ENCODE measurements at places on chromosomes 1 and 21.

DNA sequence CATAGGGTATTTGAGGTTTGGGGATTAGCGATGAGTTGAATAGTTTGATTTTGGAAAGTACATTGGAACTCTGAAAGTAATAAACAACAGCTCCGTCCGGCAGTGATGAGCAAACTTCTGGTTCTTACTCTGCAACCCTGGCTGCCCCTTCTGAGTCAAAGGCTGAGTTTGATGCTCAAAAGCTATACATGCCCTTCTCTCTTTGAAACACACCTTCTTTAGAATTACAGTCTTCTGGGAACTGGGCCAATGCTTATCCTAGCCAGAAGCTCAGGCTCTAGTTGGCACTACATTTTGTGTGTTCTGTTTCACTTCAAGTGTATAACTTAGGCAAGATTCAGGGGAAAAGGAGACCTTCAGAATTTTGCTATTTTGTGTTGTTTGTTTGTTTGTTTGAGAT is 9.3 kb downstream of the AHCYL1 start:
- DNase-seq, result no peak

DNA sequence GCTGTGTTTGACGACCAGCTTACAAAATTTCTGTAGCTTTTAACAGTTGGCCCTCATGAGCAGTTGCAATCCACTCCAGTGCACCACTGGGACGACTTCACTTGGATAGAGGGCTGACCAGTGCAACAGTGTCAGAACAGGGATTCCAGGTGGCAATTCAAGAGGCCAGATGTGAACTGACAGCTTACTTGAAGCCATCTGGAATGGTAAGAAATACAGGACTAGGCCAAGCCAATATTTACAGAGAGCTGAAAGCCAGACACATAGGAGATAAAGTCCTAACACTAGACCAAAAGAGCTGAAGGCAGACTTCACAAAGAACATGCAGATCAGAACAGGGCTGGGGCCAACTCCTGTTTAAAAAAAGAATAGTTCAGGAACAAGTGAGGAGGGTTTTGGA is 93.5 kb upstream of the NFIA start:
- no peak for DNase-seq

DNA sequence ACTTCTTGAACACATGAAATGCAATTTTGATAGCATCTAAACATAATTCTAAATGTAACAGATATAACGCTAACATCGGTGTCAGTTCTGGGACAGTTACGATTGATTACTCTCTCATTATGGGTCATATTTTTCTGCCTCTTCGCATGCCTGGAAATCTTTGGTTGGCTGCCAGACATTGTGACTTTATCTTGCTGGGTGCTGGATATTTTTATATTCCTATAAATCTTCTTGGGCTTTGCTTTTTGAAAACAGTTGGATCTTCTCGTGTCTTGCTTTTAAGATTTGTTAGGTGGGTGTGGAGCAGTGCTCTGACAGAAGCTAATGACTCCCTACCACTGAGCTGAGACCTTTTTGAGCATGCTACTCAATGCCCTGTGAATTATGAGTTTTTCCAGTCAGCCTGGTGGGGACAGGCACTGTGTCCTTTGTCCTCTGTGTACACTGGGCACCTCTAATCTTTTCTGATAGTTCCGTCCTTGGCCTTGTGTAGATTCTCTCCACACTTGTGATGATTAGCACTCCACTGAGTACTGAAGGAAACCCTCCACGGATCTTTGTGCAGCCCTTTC is 28.0 kb upstream of the EDARADD start:
- no peak for DNase-seq

GRCh38 chr1:87588495-87588894 is 259.8 kb downstream of the LMO4 start:
- DNase-seq, result no peak

GRCh38 chr1:62282909-62283755 is 36.1 kb downstream of the KANK4 start:
- no peak for DNase-seq

GRCh38 chr21:45531393-45532215 is 10.6 kb downstream of the SLC19A1 start:
- peak; percentile 54 for DNase-seq

DNA sequence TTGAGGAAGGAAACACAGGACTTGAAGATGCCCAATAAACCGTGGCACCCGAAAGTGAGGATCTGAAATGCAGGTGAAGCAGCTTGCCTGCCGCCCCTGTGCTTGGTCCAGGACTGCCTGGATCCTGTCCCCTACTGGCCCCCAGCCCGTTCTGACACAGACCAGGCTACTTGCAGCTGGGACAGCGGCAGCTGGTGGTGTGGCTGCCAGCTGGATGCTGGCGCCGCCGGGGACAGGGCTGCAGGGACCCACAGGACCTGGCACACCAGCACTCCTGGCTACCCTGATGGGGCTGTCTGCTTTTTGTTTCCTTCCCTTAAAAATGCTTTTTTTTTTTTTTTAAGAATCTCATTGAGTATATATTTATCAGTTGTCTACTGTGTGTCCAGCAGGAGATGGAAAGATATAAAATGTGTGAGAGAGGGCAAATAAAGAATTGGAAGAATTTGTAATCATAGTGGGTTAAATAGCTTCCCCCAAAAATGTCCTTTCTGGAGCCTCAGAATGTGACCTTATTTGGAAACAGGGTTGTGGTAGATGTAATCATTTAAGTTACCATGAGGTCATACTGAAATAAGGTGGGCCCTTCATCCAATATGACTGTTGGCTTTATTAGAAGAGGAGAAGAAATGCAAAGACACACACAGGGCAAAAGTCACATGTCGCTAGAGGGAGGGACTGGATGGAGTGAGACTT is 165.6 kb downstream of the DSCAM start:
- no peak for DNase-seq

DNA sequence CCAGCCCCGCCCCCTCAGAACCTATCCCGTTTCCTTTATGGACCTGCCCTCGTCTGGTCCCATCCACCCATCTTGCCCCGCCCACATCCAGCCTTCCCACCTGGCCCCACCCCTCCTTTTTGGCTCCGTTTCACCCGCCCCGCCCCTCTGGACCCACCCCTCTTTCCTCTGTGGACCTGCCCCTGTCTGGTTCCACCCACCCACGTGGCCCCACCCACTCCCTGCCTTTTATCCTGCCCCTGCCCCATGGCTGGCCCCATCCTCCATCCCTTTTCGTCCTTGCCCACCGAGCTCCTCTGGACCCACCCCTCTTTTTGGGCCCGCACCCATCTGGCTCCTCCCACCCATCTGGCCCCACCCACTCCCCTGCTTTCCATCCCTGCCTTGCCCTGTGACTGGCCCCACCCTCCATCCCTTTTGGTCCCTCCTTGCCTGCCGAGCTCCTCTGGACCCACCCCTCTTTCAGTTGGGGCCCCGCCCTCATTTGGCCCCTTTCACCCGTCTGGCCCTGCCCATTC is 177.3 kb downstream of the CAMTA1 start:
- peak; percentile 70 for DNase-seq

- DNase-seq, result no peak
These were observed 61.8 kb upstream of the PTGFRN start for GRCh38 chr1:116847688-116848531.

- DNase-seq, result no peak
These were observed 57.9 kb upstream of the CXADR start for GRCh38 chr21:17455028-17455353.

DNA sequence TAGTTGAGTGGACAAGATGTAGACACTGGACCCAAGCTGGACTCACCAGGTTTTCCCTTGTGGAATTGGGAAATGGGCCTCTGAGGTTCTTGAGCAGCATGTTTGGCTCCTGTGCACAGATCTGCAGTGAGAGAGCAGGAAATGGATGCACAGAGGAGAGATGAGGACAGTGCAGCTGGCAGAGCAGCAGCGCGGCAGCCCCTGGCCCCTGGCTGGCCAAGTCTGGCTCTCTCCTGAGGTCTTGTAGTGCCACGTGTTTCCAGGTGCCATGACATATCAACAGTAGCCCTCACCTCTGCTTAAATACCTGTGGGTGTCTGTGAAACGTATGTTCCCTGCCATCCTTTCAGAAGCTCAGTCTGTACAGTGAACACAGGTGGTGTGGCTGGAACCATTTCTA is 19.2 kb upstream of the BCL10 start:
- no peak for DNase-seq

DNA sequence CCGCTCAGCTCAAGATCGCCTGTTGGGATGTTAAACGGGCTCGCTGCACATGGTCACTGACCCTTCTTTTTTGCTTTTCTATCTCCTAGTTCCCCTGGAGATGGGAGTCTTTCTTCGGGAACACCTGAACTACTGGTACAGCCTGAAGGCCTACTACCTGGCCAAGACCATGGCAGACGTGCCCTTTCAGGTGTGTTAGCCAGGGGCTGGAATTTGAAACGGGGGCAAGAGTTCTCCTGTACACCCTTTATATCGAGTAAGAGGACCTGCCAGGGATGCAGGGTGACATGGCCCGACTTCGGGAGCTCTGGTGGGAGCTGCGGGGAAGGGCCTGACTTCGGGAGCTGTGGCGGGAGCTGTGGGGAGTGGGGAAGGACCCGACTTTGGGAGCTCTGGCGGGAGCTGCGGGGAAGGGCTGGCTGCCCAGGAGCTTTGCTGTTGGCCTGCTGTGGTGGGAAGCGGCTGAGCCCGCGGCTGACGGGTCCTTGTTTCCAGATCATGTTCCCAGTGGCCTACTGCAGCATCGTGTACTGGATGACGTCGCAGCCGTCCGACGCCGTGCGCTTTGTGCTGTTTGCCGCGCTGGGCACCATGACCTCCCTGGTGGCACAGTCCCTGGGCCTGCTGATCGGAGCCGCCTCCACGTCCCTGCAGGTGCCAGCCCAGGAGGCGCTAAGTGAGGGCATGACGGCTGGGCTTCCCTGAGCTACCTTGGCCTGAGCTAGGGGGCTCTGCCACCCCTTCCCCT is 24.0 kb downstream of the TFF3 start:
- no peak for DNase-seq

DNA sequence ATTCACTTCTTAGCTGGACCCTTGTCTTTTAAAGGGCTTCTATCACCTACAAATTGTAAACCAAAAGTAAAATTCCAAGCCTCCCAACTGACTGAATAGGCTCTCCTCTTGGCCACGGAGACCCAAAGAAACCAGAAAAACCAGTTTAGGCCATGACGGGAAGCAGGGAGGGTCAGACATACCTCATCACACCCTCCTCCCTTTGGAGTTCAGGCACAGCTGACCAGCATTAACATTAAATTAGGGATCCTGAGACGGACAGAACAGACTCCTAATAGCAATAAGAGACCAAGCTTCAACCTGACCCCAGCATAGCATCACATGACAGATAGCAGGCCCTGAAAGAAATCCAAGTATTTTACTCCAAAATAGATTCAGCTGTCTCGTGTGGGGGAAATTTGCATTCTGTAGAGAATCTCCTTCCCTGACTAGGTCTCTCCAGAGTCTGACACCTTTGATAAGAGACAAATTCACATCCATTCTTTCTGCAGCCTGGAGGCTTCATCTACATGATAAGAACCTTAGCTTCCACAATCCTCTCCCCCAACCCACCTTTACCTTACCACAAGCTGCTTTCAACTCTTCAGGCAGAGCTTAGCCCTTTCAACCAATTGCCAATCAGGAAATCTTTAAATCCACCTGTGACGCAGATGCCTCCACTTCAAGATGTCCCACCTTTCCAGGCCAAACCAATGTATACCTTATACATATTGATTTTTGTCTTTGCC is 177.1 kb upstream of the RAB4A start:
- DNase-seq, result no peak

- DNase-seq, result no peak
These were observed 304.4 kb downstream of the NFIA start for GRCh38 chr1:61386770-61387169.

- no peak for DNase-seq
These were observed 208.8 kb downstream of the HIVEP3 start for GRCh38 chr1:41709873-41710272.

- DNase-seq, result no peak
These were observed 40.5 kb upstream of the KRTAP19-8 start for GRCh38 chr21:31078796-31079195.

GRCh38 chr1:221743416-221744208 is 1.7 kb upstream of the DUSP10 start:
- no peak for DNase-seq

DNA sequence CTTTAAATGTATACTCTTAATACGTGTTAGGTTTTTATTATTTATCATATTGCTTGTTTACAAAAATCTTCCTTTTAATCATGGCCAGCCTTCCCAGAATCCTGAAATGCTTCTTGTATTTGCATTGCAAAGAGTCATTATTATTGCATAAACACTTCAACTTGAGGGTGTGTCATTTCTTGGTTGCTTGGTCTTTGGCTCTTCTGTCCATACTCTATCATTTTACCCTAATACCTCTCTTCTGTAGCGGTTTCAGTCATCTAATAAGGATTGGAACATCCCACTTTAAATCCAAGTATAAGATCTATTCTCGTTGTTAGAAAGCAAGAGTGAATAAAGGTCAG is 200.6 kb upstream of the CACYBP start:
- no peak for DNase-seq

DNA sequence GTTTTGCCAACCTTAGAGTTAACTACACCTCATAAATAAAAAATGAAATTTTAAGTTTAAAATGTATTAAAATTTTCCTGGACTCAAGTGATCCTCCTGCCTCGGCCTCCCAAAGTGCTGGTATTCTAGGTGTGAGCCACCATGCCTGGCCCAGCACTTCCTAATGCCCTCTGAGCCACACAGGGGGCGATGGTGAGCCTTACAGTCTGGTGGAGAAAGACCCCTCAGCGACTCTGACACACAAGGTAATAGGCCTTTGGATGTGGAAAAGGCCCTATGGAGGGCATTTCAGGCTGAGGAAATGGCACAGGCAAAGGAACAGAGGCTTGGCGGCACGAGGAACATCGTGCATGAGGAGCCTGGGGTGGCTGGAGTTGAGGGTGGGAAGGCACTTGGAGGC is 6.7 kb downstream of the CITED4 start:
- DNase-seq, result no peak
